A549 treated with GW870086 at 1 μM for 4 hours (cell line): ENCODE measurements at places on chromosomes 7 and 10. TPM values are rescaled to one million over a fixed set of nuclear protein-coding genes. Genes with fewer than 3 reads are reported as not detected.

IDI1 gene
- 25.6 to 33.0 TPM (median 29.8 TPM) in 5 replicates for total RNA-seq

SLC35G1 gene
- total RNA-seq, result 7.1 to 9.7 TPM (median 8.9 TPM) in 5 replicates

SGCE gene
- 47.9 to 55.9 TPM (median 50.2 TPM) in 5 replicates for total RNA-seq

PITX3 gene
- total RNA-seq, result 0.40 to 0.89 TPM (median 0.85 TPM) in 5 replicates

LOXL4 gene
- 1.1 to 1.6 TPM (median 1.5 TPM) in 5 replicates for total RNA-seq
